Placental pericyte (primary cell): ENCODE measurements at places on chromosomes 1 and 21. TPM values are rescaled to one million over a fixed set of nuclear protein-coding genes. Genes with fewer than 3 reads are reported as not detected.

RABIF gene
- 4.2 and 9.0 TPM in 2 replicates for total RNA-seq

HHAT gene
- 2.8 and 4.2 TPM in 2 replicates for total RNA-seq

LRRC53 gene
- total RNA-seq, result not detected in 2 replicates

OR14K1 gene
- total RNA-seq, result not detected in 2 replicates

ABCG1 gene
- 0.29 and 0.44 TPM in 2 replicates for total RNA-seq

GAS5 gene
- total RNA-seq, result 261 and 433 TPM in 2 replicates

SELP gene
- total RNA-seq, result 0.22 TPM in 1 of 2 replicates, not detected in the other

ACKR1 gene
- not detected in 2 replicates for total RNA-seq
